Pons (tissue), 1 donor: ENCODE measurements at places on chromosomes 2 and 18.

DNA sequence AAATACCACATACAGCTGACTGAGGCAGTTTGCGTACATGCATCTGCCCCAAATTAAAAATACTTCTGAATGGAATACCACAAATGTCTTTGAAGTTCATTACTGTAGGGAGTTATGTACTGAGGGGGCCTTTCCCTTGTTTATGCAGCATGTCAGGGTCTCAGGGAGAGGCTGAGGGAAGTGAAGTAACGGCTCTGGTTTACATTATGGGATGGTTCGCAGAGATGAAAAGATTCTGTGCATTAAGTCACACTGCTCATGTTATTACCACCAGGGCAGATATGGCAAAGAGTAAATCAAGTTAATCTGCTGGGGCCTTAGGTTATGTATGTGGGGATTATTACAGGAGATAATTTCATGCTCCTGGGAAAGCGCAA, 385.9 kb upstream of the RND3 start:
- no peak for DNase-seq

- DNase-seq = no peak
Measured at GRCh38 chr2:26692897-26693849, 651 bp downstream of the KCNK3 start.

- DNase-seq = no peak
Measured at GRCh38 chr18:54149078-54149697, 75.3 kb downstream of the MBD2 start.

DNA sequence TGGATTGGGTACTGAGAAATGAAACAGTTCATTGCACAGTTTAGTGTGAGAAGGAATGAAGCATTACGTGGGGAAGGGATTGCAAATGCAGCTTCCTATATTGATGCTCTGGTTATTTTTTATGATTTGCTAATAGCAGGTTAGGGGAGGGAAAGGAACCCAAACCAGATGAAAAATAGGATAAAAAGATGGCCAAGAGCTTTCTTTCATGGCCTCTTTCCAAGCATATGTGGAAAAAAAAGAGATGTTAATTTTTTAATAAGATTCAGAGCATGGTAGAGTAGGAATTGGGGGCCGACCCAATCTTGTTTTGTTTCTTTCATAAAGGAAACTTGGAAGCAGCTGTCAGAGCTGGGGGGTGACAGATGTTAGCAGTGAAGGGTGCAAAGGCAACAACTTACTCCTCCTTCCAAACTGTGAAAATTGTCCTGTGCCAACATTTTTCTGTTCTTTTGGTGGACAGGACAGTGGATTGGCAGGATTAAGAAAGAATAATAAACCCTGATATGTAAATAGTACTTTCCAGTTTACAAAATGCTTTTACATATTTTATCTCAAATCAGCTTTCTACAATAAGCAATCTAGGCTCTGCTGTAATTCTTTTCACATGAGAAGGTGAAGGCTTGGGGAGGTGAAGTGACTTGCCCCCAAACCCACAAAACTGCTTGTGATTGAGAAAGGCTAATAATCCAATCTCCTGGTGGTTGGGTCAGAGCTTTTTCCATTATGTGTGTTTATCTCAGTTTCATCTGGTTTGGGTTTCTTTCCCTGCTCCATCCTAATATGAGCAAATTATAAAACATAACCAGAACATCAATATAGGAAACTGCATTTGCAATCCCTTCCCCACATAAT, 270.1 kb downstream of the ETAA1 start:
- DNase-seq = no peak
